D341Med (cell line): ENCODE measurements at places on chromosomes 11 and 22.

GRCh38 chr11:118892514-118892913 lies 8.8 kb downstream of the CXCR5 start:
- DNase-seq: no peak

- DNase-seq: no peak
Measured at GRCh38 chr11:68966894-68967780, 13.6 kb downstream of the MRGPRD start.

GRCh38 chr22:23824476-23825245 lies 14.1 kb downstream of the DERL3 start:
- DNase-seq: no peak

DNA sequence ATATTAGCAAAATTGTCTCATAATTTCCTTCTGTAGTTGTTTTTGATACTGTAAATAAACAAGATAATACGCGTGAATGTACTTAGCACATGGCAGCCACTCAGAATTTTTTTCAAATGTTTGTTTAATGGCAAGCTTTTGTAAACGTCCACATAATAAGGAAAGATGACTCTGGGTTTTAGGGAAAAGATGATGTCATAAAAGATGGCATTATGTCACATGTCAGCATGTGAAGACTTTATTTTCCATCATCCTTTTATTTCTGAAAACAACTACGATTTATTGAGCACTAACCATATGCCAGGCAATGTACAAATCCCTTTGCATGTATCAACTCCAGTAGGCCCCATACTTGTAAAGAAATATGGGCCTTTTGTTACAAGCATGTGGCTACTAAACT lies 139.9 kb downstream of the C11orf91 start:
- DNase-seq: no peak

DNA sequence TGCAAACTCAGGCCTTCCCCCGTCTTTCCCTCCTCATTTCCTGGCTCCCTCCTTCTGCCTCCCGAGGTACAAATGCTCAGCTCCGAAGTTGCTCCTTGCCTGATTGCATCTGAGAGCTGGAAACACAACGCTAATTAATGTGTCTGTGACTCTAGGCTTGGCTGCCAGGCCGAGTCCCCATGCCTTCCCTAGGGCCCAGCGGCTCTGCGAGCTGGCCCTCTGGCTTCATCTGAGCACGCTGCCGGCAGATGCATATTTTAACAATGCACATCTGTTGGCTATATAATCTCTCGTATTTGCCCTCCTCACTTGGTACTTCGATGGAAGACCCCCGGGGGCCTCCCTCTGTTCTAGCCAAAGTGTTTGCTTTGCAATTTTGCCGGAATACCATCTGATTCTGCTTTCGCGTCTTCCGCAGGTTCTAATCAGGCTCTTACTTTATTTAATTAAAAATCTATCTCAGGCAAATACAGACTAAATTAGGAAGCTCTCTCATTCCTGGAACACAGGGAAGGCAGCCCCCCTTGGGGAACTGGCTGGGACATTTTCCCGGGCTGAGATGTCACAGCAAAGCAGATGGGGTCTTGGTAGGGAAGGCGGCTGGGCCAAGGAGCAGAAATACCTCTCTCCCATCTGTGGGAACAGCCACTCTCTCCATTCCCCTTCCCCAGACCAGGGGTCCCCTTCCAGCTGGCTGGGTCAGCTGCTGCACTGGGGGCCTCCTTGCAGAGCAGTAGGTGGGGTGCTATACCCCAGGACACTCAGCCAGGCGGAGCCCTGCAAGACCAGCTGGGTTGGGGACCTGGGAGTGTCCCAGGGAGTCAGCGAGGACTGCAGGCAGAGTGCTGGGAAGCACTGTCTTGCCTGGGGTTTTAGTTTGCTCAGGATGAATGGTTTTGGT lies 162.8 kb downstream of the ST3GAL4 start:
- DNase-seq: no peak

GRCh38 chr11:2691355-2691761 lies 8.4 kb downstream of the KCNQ1OT1 start:
- DNase-seq: no peak

GRCh38 chr11:1428762-1429316 lies 39.1 kb downstream of the BRSK2 start:
- DNase-seq: no peak

GRCh38 chr11:82747471-82747870 lies 13.8 kb upstream of the FAM181B start:
- no peak for DNase-seq

GRCh38 chr11:35852056-35852455 lies 91.8 kb upstream of the LDLRAD3 start:
- DNase-seq: no peak

DNA sequence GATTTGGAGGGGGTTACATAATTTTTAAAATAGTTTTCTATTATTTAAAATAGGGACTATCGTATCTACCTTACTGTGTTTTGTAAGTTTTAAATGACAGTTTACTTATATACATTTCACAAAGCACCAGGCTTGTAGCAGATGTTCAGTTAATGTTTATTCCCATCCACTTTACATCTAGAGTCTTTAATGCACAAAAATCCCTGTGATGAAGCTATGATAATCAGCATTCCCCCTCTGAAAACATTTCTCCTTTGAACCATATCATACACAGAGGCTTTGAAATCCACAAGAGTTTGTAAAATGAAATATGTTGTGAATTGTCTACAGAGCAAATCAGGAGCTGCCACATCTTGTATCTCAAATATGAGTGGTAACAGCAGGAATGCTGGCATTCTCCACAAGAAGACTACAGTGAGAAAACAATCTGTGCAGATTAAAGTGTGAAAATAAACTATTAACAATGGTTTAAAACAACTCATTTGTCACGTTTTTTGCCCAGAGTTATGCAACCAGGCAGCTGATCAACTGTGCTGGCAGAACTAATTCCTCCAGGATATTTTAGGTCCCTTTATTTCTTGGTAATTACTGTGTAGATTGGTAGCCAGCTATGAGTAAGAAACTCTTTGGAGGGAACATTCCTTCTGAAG lies 699.1 kb upstream of the ARHGAP42 start:
- DNase-seq: no peak

DNA sequence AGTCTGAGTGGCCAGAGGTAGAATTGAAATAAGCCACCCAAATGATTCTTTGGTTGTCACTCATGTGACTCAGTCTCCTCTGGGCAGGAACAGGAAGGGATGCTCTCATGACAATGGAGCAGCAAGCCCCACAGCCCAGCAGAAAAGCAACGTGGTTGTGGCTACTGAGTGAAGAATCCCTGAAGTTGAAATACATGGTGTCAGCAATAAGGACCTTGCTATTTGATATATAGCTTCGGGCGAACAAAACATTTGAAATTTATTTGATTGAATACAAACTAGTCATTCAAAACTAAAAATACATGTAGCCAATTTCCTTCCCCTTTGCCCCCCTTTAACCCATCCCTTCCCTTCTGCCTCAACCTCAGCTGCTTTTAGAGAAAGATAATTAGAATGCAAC lies 14.5 kb upstream of the DTX4 start:
- no peak for DNase-seq

DNA sequence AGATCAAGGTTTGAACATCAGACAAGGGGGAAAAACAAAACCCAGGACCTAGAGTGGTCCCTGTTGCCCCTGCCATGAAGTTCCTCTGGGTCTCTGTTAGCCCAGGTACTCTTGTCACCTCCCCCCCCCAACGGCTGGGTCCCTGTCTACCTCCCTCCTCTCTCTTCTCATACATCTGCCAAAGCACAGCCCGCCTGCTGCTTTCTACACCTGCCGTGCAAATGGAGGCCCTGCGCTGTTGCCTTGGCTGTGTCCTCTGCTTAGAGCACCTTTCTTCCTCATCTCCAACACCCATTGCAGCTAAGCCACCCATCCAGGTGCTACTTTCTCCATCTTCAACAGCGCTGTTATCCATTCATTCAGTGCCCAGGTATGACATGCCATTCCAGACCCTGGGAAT lies 99.2 kb downstream of the TP53I11 start:
- no peak for DNase-seq

DNA sequence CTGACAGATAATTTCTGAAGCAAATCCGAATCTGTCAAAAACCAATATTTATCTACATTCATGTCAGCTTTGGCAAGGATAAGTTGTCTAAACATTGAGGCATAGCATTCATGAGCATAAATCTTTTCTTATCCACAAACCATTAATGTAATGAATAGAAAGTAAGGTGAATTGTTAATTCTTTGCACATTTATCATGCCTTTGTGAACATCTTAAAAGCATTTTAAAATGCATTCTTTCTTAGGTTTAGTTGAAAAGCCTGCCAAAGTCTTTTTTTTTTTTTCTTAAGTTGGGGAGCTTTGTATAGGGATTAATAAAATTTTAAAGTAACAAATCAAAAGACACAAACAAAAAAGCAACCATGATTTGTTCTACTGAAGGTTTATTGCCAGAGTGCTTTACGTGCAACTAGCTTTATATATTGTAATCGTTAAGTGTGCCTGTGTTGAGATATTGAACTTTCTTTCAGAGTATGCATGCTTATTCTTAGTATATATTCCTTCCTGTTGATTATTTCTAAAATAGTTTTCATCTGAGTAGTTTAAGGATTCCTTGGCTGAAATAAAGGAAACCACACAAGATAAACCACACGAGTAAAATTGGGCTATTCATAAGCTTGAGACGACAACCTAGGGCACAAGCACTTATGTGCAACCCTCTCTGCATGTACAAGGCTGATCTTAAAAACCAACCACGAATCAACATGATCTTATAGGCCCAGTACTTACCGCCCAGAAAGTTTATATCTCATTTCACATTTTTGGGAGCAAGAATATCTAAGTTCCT lies 1110.9 kb upstream of the CNTN5 start:
- no peak for DNase-seq

GRCh38 chr22:39536711-39537110 lies 4.2 kb upstream of the RPS19BP1 start:
- no peak for DNase-seq

- DNase-seq: no peak
Measured at GRCh38 chr22:26646158-26646557, 11.2 kb upstream of the MIAT start.

- no peak for DNase-seq
Measured at GRCh38 chr22:36884349-36885158, 23.7 kb downstream of the NCF4 start.

DNA sequence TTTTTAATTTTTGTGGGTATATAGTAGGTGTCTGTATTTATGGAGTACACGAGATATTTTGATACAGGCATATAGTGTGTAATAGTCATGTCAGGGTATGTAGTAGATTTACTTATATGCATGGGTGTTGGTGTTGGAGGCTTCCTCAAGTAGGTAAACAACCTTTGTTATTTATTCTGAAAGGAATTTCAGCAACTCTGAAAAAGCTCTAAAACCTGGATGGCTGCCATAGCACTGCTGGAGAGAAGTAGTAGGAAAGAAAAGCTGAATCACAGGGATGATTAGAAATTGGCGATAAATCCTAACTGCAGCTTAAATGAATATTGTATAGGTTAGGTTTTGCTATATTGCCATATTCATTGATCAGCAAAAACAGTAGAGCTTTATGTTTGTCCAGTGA lies 44.4 kb upstream of the ST14 start:
- DNase-seq: no peak

DNA sequence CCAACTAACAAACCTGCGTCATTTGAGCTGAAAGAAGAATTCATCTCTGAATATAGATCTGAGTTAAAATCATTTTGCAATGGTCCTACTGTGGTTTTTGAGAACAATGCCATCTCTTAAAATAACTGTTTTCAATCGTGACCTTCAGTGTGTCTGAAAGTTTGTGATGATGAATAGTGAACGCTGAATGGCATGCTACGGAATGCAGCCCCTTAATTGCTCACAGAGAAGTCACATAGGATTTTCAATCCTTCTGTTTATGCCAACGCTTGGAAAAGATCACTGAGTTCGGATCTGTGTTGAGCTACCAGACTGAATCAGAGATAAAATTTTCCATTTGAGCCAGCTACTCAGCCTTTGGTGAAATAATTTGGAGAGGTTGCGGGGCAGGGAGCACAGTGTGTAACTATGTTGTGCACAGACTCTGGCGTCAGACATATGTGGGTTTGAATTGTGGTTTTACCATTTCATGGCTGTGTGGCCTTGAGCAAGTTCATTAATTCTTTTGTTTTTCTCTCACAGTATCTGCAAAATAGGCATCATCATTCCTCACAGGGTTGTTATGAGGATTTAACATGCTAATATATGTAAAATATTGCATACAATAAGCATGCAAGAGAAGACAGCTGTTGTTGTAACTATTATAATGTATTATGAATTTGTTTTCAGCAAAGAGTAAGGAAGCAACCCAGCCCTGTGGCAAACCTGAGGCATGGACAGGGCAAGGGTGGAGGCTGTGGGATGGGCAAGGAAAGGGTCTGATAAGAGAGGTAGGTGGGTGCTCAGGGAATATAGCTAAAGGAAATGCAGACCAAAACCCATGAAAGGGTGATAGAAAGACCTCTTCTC lies 679.9 kb downstream of the KCNA4 start:
- DNase-seq: no peak

GRCh38 chr11:48341466-48341865 lies 16.7 kb downstream of the OR4C3 start:
- DNase-seq: no peak

- peak; percentile 2 for DNase-seq
Measured at GRCh38 chr22:49310354-49310753, 517.3 kb downstream of the BRD1 start.

DNA sequence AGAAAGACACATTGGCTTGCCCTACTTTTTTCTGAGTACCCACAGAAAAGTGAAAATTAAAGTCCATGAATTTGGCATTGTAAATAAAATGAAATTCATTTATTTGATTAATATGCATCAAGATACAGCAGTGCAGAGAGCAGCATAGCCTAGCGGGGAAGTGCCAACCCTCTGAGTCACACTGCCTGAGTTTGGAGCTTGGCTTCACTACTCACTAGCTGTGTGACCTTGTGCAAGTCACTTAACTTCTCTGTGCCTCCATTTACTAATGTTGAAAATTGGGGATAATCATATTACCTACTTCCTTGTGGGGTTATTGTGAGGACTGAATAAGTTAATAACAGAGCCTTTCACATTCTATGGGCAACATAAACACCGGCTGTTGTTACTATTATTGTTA lies 111.5 kb upstream of the CSNK2A3 start:
- no peak for DNase-seq

- no peak for DNase-seq
Measured at GRCh38 chr11:110295086-110295485, 1.3 kb downstream of the RDX start.

GRCh38 chr11:16605389-16605893 lies 133.0 kb upstream of the C11orf58 start:
- peak; percentile 39 for DNase-seq
